ENCODE measurements at places on chromosomes 2 and 18.

DNA sequence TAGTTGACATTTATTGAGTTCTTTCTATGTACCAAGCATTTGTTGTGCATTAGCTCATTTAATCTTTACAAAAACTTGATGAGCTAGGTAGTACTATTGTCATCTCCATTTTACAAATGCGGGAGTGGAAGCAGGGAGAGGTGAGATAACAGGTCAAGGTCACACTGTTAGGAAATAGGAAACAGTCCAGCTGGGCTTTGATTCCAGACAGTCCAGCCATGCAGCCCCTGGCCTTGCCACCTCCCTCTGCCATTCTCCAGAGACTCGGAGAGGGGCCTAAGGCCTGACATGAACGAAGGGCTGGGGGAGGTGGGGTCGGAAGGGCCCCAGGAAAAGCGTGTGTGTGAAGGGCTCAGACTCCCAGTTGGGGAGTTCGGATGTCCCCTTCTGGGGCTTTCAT lies 55.6 kb downstream of the ODC1 start:
- no peak for DNase-seq

GRCh38 chr2:78682781-78683180 lies 342.7 kb upstream of the REG3G start:
- DNase-seq = no peak

DNA sequence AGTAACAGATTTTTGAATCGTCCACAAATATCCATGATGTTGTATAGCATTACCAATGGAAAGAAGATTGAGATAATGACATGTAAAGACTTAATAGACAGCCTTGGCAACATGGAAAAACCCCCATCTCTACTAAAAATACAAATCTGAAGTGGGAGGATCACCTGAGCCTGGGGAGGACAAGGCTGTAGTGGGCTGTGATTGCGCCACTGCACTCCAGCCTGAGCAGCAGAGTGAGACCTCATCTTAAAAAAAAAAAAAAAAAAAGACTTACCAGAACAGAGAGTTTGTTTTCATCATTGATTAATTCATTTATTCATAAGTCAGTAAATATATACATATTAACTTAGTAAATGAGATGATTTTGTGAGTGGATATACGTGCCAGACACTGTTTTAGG lies 7.0 kb upstream of the OSBPL1A start:
- no peak for DNase-seq

DNA sequence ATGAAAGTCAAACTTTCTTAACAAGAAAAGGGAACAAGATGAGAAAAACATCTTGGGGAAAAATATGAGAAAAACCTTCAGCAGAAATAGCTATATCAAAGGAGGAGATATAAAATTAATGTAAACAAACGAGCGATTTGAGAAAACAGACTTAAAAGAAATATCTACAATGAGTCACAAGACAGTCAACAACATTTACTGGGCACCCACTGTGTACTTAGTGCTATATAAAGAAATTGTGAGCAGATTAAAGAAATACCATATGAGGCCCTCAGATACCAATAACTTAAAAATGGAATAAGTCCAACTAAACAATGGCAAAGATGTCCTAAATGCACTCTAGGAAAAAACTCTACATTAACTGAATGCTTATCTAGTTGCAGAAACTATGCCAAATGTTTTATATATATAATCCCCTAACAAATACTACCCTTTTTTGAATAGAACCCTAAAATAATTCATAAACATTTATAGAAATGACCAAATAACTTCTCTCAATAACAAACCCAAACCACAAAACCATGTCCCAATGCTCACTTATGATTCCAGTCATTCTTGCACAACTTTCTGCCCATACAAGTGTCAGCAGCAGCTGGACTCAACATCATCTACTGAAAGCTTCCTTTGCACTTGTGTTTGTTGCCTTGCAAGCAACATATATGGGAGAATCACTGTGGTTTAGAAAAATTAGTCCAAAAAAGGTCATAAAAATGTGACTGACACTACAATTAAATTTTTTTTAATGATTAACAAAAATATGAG lies 83.5 kb downstream of the COBLL1 start:
- DNase-seq = no peak

DNA sequence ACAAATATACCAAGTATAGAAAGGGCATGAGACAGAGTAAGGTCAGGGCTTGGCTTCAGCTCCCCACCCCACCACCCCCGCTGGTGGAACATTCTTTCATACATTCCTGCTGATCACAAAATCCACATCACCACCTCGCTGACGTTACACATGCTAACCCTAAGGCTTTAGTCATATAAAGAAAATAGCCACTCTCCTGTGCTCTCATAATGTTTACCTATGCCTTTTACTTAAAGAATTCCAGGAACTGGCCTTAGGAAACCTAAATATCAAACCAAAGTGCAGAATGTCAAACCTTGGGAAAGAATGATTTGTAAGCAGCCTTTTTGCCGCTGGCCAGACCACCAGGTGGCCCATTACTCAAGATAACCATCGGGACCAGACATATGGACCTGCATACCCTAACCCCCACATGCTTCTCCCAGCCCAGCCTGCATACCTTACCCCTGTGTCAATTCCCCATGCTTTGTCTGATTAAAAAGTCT lies 136.3 kb upstream of the SLC39A10 start:
- DNase-seq = no peak

DNA sequence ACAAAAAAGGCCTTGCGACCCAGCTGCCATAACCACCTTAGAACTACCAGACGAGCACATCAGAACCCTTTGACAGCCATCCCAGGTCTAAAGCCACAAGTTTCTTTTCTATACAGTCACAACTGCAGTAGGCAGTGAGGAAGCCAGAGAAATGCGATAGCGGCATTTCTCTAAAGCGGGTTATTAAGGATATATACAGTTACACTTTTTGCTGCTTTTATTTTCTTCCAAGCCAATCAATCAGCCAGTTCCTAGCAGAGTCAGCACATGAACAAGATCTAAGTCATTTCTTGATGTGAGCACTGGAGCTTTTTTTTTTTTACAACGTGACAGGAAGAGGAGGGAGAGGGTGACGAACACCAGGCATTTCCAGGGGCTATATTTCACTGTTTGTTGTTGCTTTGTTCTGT lies 48.8 kb downstream of the FEZ2 start:
- DNase-seq = no peak

GRCh38 chr2:24771061-24771460 lies 22.1 kb downstream of the PTRHD1 start:
- no peak for DNase-seq

DNA sequence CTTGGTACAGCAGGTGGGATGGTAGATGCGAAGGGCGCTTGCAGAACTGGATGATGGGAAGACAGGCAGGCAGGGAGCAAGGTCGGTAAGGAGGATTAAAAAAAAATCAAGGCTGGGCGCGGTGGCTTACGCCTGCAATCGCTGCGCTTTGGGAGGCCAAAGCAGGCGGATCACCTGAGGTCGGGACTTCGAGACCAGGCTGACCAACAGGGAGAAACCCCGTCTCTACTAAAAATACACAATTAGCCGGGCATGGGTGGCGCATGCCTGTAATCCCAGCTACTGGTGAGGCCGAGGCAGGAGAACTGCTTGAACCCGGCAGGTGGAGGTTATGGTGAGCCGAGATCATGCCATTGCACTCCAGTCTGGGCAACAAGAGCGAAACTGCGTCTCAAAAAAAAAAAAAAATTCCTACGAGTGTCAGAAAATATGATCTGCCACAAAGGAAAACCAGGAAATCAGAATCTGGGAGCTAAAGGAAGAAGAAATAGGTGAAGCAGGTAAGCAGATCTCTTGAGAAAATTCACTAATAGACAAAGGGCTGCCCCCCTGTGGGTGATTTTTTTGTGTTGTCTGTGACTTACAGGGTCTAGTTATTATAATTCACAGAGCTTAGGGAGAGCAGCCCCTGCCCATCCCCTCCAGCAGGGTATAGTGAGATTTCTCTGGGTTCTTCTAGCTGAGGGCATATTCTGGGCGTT lies 46.2 kb downstream of the C2orf42 start:
- DNase-seq = no peak

GRCh38 chr2:62741954-62742722 lies 36.6 kb downstream of the EHBP1 start:
- DNase-seq = no peak

DNA sequence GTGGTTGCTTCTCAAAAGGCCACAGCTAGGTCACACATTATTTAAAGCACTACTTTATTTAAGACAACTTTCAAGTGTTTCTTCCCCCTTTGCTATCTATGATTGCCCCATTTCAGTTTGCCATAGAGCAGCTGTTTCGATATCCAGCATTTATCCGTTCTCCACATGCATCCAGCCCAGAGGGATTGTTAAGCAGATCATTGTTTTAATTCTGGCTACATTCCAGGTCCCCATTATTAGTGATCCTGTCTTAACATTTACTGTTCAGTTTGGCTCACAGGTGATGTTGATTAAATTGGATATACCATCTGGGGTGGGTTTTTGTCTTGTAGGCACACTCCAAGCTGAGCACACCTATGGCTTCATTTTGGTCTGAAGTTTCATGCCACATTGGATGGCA lies 638.7 kb downstream of the ZEB2 start:
- no peak for DNase-seq

DNA sequence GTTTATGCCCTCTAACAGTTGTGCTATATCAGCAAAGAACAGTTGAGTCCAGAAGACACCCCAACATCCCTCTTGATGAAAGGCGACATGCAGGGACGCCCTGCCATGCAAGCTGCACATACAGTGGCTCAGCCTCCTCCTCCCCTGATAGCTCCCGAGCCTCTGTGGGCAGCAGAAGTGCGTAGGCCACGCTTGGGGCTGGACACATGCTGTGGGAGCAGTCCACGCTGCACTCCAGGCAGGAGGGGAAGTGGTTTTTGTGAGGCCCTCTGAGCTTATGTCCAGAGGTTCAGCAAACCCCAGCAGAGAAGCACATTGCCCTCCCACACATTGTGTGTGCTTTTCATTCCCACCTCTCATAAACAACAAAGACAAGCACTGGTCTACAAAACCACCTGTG lies 162.1 kb downstream of the SEPTIN10 start:
- DNase-seq = no peak

DNA sequence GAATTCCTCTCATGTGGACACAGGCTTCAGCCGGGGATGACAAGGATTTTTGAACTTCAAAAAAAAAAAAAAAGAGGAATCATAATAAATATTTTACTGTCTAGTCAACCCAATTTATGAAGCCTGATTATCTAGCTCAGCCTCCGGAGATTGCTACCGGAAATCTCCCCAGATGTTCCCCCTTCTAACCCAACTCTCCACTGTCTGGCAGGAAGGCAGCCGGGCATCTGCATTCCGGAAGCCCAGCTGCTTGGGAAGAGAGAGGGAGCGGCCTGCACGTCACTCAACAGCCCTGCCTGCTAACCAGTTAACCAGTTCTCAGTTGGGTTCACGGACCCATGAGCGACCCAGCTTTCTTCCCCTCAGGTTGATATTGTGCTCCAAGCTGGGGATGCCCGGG lies 87.2 kb upstream of the POU3F3 start:
- DNase-seq = no peak

DNA sequence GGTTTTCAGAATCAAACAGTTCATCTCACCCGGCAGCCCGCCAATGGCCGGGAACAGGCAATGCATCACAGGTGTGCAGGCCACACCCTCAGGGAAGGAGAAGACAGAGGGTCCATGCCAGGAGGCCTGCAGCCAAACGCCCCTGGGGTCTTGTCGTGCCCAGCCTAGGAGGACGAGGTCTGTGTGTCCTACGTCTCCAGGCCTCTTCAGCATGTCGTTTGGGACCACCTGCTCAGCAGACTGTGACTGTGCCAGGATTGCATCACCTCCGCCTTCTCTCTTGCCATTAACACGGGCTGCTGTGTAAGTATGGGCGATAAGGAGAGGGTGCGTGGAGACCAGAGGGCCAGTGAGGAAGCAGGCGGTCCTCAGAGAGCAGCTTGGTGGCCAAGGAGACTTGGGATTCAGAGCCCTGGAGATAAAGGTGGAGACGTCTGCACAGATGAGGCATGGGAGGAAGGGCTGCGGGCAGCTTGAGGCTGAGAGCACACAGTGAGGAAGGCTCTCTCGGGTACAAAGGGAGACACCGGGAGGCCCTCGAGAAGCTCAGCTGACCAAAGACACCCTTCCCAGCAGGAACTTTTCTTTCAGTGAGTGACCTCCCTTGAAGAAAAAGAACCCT lies 37.4 kb upstream of the KLHL29 start:
- DNase-seq = no peak

DNA sequence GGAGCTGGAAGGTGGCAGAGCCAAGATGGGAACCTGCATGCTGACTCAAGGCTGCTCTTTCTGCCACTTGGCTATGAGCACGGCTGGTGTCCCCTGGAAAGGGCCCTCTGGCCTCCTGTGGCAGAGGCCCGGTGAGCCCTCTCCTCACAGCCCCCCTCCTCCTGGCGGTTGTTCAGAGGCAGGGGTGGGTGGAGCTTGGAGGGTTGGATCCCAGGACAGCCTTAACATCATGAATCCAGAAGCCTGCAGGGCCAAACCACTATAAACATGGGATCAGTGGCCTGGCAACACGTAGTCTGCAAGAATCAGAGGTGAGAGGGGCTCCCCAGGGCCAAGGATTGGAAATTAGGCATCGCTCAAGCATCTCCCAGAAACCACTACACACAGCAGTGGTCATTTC lies 48.5 kb upstream of the LOXHD1 start:
- DNase-seq = no peak

GRCh38 chr18:39329496-39330275 lies 1764.1 kb upstream of the CELF4 start:
- DNase-seq = no peak

GRCh38 chr2:46674488-46674887 lies 195.1 kb downstream of the TMEM247 start:
- no peak for DNase-seq

DNA sequence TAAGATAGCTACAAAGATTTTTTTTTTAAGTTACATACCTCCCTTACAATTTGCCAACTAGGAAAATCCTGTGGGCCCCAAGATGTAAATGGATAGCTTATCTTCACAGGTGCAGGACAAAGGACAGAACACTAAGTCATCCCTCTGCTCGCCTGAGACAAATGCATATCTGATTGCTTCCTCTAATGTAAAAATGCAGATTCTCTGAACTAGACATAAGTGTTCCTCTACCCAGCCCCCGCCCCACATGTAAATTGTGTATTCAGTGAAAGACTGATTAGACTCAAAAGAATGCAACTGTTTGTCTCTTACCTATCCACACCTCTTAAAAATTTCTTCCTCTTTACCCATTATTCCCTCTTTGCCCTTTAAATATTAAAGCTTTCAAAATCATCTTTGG lies 96.5 kb downstream of the CYP26B1 start:
- DNase-seq = no peak

GRCh38 chr2:103738606-103739005 lies 976.8 kb downstream of the TMEM182 start:
- DNase-seq = no peak

DNA sequence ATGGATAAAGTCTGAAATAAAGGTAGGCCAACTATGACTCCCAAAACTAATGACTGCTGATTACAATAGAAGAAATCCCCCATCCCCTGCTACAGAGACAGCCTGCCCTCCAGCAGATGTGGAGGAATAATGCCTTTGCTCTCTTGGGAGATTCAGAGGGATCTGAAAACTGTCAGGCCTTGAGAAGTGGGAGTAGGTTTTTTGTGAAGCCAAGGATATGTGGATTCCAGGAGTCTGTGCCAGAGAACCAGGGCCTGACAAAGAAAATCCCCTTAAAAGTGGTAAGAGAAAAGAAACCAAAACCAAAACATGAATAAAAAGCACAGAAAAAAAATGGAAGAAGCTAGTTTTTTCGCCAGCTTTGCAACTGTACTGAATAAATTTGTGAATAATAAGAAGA lies 397.6 kb downstream of the ZNF521 start:
- no peak for DNase-seq

Measured in activated T-helper 1 cell treated with Interleukin-2 at 50 U/mL for 16 hours (primary cell).